ENCODE measurements at places on chromosomes 1 and 21.

DNA sequence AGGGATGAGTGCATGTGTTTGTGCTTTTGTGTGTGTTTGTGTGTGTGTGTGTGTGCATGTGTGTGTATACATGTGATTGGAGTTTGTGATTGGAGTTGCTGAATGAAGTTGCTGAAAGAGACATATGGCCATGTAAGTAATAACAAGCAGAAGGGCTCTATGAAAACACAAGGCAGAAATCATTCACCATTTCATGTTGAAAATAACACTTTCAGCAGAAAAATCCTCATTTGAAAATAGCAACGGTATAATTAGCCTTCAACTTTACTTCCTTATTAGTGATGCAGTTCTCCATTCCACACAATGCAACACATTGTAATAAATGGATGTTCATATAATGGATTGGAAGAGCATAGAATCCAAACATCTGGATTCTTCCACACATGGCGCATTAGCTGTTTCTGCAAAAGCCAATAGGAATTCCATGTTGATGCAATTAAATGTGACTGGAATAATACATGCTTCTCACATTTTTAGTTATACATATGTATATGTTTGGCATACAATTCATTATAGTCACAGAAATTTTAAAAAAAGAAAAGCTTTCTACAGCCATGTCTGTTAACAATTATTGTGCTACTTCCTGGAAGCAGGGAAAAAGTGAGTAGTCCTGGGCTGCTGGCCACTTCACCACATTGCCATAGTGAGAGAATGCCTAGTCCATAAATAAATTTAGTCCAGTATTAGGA, 538.0 kb downstream of the LTN1 start:
- no peak for DNase-seq

DNA sequence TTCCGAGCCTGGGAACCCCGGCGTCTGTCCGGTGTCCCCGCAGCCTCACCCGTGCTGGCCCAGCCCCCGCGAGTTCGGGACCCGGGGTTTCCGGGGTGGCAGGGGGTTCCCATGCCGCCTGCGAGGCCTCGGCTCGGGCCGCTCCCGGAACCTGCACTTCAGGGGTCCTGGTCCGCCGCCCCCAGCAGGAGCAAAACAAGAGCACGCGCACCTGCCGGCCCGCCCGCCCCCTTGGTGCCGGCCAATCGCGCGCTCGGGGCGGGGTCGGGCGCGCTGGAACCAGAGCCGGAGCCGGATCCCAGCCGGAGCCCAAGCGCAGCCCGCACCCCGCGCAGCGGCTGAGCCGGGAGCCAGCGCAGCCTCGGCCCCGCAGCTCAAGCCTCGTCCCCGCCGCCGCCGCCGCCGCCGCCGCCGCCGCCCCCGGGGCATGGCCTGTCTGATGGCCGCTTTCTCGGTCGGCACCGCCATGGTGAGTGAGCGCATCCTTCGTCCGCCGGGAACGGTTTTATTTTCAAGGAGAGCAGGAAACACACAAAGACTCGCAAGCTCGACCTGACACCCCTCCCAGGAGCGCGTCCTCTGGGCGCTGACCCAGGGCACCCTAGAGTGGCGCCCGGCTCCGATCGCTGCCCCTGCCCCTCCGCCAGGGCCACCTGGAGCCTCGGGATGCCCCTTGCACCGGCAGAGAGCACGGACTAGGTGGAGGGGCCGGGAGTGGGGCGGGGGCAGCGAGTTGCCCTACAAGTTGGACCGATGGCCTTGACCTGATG, at the start of gene ABCG1:
ABCG1 (plus strand) TSS at position 305 of the 770 bp plus-strand sequence; CDS start at position 428, 123 bp downstream.
- DNase-seq, result peak; percentile 58

DNA sequence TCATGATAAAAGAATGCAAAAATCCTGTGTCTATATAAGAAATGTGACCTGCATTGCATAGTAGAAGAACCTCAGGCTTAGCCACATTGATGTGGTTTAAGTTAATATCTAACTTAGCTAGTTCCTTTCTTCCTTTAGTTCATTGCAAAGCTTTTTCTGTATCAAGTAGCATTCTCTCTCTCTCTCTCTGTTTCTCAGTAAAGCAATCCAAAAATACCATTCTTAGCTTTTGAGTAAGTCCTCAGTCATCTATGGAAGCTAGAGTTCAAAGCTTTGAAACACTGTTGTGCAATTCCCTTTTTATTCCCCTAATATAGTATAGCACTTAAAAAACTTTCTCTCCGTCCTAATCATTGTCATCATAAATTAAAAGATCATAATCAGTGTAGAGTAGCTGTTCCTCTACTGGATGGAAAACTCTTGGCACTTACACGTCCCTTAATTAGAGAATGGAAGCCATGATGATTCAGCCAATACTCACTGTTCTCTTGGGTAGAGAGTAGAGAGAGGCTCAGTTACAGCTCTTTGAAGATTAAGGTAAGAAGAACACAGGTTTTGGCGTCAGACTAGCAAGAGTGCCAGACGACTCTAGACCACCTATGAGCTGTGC, 350.3 kb upstream of the LYPLAL1 start:
- no peak for DNase-seq

DNA sequence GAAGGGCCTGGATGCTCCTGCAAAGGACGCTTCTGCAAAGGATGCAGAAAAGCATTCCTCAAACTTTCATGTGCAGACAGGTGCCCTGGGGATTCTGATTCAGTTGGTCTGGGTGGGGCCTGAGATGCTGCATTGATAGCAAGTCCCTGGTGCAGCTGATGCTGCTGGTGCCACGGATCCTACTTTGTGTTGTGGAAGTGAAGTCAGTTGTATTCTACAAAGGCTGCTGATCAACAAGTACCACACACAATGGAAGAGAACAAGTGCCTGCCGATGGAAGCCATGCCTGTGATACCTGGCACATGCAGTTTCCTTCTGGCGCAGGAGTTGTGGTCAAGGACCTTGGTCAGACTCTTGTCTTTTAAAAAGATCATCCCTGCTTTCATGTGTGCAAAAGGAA, 478.8 kb downstream of the CAMTA1 start:
- no peak for DNase-seq

GRCh38 chr21:15558884-15559283, 170.9 kb upstream of the USP25 start:
- no peak for DNase-seq

Measured in cerebellar cortex (tissue), 1 donor.